Naive B cell (primary cell): ENCODE measurements at places on chromosomes 13 and 19. TPM values are rescaled to one million over a fixed set of nuclear protein-coding genes. Genes with fewer than 3 reads are reported as not detected.

- no peak overlapping the region for H3K27ac ChIP-seq
- no peaks in the 10 kb centered on the region for H3K36me3 ChIP-seq
- H3K4me1 ChIP-seq: peaks cover 35% of the 10 kb centered on the region
- H3K27me3 ChIP-seq: peaks cover 53% of the 10 kb centered on the region
- no peak overlapping the region for H3K4me3 ChIP-seq
Observed at GRCh38 chr19:51140441-51140840, 1.7 kb upstream of the SIGLEC7 start.

The TNFSF11 gene
- polyA plus RNA-seq: not detected

The UBE2L5 gene
- polyA plus RNA-seq: 0.19 TPM

The SIAH3 gene
- polyA plus RNA-seq: not detected

GRCh38 chr19:28881616-28882015 lies 331.3 kb downstream of the UQCRFS1 start:
- H3K4me3 ChIP-seq: no peak overlapping the region
- H3K27me3 ChIP-seq: peaks cover 7% of the 10 kb centered on the region
- no peaks in the 10 kb centered on the region for H3K36me3 ChIP-seq
- H3K27ac ChIP-seq: peak overlapping the region; percentile 47
- DNase-seq: no peak

The SSC5D gene
- not detected for polyA plus RNA-seq

- H3K36me3 ChIP-seq: no peaks in the 10 kb centered on the region
- H3K27me3 ChIP-seq: peaks cover 47% of the 10 kb centered on the region
- DNase-seq: peak; percentile 46
- peaks cover 31% of the 10 kb centered on the region for H3K4me1 ChIP-seq
- peak overlapping the region; percentile 87 for H3K4me3 ChIP-seq
- no peak overlapping the region for H3K27ac ChIP-seq
Observed at GRCh38 chr19:45677351-45678230, 9.6 kb downstream of the GIPR start.

- H3K4me3 ChIP-seq: no peak overlapping the region
- DNase-seq: no peak
- no peaks in the 10 kb centered on the region for H3K4me1 ChIP-seq
Observed at GRCh38 chr13:44818428-44818827, 170.8 kb downstream of the NUFIP1 start.

DNA sequence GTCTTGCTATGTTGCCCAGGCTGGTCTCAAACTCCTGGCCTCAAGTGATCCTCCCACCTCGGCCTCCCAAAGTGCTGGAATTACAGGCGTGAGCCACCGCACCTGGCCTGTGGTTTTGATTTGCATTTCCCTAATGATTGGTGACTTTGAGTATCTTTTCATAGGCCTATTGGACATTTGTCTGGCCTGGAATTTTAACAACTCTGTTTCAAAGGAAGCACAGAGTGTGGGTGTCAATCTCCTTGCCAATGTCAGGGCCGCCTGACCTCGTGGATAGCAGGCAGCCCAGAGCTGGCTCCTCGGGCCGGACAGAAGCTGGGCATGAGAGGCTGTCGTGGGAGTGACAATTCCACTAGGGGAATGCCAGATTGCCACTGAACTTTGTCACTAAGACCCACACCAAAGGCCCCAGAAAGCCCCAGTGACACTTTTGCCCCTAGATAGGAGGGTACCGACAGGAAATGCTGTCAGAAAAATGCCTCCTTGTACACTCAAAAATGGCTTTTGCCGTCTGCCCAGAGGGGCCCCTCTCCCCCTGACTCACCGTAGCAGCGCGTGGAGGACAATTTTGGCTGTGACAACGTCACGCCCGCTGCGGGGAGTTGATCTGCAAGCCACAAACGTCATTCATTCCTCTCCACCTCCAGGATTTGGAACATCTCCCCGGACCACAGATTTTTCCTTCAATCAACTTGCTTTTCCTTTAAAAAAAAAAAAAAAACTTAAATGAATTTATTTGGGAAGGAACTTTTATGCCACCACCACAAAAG lies 11.7 kb upstream of the ADGRE5 start:
- H3K4me3 ChIP-seq: peak overlapping the region; percentile 92
- H3K27ac ChIP-seq: peak overlapping the region; percentile 100
- H3K36me3 ChIP-seq: no peaks in the 10 kb centered on the region
- H3K4me1 ChIP-seq: peaks cover 89% of the 10 kb centered on the region

- no peak overlapping the region for H3K27ac ChIP-seq
- no peak for DNase-seq
- no peak overlapping the region for H3K4me3 ChIP-seq
- H3K27me3 ChIP-seq: peaks cover 39% of the 10 kb centered on the region
Observed at GRCh38 chr19:55089342-55089944, 13.8 kb downstream of the EPS8L1 start.

DNA sequence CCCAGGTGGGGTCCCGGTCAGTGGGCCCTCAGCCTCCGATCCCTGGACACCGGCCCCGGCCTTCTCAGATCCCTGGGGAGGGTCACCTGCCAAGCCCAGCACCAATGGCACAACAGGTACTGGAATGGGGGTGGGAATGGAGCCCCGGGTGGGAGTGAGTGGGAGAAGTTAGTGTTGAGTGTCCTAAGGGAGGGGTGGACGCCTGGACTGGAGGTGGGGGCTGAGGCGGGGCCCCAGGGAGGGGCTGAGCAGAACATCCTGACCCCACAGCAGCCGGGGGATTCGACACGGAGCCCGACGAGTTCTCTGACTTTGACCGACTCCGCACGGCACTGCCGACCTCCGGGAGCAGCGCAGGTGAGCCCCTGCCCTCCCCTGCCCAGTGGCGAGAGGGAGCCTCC lies 17.7 kb downstream of the EPN1 start:
- peaks cover 17% of the 10 kb centered on the region for H3K4me1 ChIP-seq
- H3K27ac ChIP-seq: no peak overlapping the region
- DNase-seq: no peak
- no peak overlapping the region for H3K4me3 ChIP-seq
- peaks cover 6% of the 10 kb centered on the region for H3K36me3 ChIP-seq

DNA sequence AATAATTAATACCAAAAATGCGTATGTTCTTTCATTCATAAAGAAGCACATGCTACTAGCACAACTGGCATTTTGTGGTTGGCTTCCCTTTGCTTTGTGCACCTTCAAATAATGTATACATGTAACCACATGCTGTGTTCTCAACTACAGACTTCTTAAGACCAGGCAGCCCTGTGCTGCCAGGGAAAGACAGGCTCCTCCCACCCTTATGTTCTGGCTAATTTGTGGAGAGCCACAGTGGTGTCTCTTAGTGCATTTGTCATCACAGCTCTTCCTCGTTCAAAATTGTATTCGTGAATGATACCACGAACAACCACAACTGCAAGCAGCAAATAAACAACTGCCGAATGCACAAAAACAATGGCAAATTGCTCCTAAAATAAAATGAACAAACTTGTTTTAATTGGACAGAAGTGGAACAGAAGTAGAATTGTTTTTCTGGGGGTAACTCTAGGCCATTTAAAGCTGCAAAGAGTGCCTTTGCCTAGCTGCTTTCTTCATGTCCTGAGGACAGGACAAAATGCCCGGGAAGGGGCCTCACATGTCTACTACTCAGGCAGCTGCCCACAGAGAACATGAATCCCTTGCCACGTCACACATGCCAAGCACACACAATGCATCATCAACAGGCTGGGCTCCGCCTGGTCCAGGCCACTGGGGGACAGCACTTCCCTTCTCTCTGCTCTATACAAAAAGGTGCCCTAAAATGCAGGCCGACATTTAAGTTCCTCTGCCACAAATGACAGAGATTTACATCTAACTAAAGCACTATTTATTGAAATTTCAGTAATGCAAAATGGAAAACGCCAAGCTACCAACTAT lies 21.7 kb downstream of the IRS2 start:
- no peak for DNase-seq
- H3K4me3 ChIP-seq: peak overlapping the region; percentile 61
- no peaks in the 10 kb centered on the region for H3K27me3 ChIP-seq
- H3K36me3 ChIP-seq: peaks cover 9% of the 10 kb centered on the region

GRCh38 chr13:44197791-44198770 lies 175.5 kb upstream of the SERP2 start:
- H3K27me3 ChIP-seq: peaks cover 6% of the 10 kb centered on the region
- no peaks in the 10 kb centered on the region for H3K4me1 ChIP-seq
- H3K36me3 ChIP-seq: no peaks in the 10 kb centered on the region
- no peak for DNase-seq
- no peak overlapping the region for H3K27ac ChIP-seq
- H3K4me3 ChIP-seq: no peak overlapping the region
